ENCODE measurements at places on chromosomes 1 and 21.

GRCh38 chr1:230061801-230062200, 5.2 kb upstream of the GALNT2 start:
- no peak for DNase-seq

DNA sequence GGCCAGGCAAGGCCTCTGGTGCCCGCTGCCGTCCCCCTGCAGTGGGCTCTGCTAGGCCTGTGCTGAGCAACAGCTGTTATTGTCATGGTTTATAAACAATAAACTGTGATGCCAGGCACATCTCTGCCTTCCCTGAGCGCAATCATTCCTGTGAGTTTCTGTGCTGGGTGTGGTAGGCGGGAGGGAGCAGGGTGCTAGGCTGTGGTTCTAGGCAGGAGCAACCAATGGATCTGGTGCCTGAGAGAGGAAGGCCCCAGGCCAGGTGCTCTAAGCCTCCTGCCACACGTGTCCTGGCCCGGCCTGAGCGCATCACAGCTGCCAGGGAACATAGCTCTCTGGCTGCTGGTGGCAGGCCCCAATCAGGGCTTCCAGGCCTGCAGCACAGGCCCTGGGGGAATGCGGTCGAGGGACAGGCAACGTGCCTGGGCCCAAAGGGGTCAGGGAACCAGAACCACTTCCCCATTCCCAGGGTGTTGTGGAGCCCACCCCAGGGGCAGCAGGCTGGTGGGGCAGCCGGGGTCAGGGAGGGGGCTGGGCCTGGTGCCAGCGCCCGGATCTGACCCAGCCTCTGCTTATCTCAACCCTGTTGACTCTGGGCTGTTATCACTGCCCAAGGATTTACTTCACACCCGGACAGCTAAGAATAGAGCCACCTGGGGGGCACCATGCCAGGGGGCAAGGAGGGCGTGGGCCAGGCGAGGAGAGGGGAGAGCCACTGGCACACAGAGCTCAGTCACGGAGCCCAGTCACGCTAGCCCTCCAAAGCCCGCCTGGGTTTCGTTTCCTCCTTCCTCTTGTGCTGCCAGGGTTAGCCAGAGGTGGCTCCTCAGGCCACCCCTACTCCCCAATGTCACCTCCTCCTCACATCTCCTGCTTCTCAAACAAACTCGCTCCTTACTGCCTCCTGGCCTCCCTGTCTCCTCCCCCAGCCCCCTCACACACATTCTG, 11.5 kb downstream of the TRIM46 start:
- no peak for DNase-seq

GRCh38 chr1:92210701-92211100, 7.0 kb upstream of the C1orf146 start:
- no peak for DNase-seq

DNA sequence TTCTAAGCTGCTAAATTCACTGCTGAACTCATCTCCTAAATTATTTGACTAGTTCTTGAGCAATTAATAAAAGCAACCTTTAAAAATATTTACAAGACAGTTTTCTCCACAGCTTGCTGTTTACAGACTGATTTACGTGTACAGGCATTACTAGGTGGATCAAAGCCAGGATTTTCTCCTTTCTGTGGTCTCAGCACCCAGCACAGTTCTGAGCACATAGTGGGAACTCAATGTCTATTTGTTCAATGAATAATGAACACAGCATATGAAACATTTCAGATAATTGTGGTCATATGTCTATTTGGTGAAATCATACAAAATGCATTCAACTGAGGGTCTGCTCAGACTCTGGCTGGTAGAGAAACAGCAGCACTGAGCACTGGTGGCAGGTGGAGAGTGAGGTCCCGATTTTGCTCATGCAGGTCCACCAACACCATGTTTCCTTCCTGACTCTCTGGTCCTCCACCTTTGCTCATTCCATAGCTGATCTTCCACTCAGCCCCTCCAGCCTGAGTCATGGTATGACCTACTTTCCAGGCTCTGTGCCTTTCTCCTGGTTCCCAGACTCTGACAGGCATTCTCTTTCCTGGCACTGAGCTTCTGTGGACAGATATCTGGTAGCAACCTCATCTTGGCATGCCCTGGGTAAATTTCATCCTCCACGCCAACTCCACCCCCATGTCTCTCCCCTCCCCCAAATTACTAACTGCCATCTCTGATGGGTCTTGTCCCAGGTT, 311.3 kb downstream of the TGFB2 start:
- no peak for DNase-seq

GRCh38 chr1:89081005-89081404, 16.0 kb upstream of the GBP1 start:
- DNase-seq, result no peak

DNA sequence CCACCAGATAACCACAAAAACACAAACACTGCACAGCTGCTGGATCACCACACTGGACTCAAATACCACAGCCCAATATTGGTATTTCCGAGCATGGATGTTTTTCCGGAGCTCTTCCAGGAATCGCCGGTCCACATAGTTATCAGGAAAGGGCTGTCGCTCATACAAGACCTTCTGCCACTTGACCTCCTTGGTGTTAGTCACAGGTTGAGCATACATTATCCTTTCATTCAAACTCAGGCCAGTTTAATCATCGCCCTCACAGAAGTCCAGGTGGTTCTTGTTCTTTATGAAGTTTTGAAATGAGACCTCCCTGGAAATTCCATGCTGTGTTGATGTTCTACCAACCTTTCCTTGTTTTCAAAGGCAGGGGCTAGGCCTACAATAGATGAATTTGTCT, 1.5 kb downstream of the PIGC start:
- DNase-seq, result no peak

DNA sequence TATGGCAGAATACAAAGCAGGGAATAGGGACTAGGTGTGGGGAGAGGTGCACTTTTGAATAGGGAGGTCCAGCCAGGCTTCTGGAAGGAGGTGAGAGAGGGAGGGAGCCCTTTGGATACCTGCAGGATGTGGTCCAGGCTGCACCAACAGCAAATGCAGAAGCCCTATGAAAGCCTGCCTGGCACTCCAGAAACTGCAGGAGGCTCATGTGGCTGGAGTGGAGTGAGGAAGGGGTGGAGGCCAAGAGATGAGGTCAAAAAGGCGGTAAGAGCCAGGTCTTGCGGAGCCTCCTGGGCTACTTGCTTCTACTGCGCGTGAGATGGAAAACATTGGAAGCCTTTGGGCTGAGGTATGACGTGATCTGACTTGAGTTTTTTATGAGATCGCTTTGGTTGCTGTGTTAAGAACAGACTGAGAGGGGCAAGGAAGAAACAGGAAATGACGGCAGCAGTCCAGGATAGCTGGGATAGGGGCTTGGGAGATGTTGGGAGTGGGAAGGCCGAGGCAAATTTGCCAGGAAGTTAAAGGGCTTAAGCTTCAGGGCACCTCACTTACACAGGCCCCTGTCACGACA, 4.4 kb upstream of the BATF3 start:
- no peak for DNase-seq

DNA sequence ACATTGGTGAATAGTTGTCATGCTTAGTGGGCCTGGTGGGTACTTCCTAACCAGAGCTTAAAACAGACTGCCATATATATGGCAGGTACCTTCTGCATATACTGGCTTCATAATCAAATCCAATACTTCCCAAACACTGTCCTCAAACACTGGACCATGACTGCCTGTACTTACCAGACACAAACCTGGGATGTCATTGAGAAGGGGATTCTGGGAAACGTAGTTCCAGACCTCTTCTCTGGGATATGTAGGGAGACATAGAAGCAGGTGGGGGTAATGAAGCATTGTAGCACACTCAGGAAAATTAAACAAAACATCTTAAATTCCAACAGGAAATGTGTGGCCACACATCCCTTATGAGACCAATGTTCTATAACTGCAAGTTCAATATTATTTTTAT, 76.5 kb upstream of the ADAMTS5 start:
- no peak for DNase-seq

DNA sequence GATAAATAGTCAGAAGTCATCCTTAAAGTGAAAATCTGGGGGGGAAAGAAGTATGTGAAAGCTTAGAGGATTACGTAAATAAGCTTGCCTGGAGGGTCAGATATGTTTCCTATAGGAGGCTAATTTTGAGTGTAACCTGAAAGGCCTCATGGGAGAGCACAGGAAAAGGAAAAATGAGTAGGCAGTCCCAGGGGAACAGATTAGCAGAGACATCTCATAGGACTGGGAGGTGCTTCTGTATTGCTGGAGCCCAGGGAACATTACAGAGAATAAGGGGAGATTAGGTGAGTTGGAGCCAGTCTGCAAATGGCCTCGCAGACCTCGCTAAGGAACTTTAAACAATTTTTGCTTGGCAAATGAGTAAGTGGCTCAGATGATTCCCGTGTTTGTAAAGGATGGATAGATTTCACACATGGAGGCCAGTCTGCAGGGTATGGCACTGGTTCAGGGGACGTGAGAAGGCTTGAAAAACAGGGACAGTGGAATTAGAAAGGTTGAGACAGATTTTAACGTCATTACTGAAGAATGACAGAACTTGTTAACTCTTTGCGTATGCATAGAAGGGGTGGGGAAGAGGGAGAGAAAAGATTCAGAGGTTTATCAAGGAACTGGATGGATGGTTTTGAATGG, 149.1 kb downstream of the GREM2 start:
- DNase-seq, result no peak

- DNase-seq, result no peak
Observed at GRCh38 chr1:100955322-100955721, 59.4 kb downstream of the SLC30A7 start.

- DNase-seq, result no peak
Observed at GRCh38 chr1:113742515-113742914, 16.8 kb downstream of the PHTF1 start.

GRCh38 chr1:217393896-217394295, 237.0 kb downstream of the GPATCH2 start:
- no peak for DNase-seq

DNA sequence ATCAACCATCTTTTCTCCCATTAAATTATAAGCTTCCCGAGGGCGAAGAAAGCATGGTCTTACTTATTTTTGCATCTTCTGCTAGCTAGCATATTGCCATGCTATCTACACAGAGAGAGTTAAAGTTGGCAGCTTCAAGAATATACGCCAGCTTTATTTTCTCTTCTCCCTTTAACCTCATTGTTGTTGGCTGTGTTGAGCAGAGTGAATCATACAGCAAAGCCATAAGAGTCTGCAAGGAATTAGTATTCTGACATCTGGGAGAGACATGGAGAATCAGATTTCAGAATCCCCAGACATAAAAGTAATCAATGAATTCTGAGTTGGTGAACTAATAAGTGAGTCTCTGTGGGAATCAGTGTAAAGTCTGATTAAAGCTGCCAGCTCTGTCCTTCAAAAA, 649.6 kb upstream of the PTBP2 start:
- no peak for DNase-seq

GRCh38 chr1:160084771-160085321, 3.5 kb downstream of the KCNJ9 start:
- no peak for DNase-seq

- no peak for DNase-seq
Observed at GRCh38 chr1:46190539-46190938, 7.7 kb downstream of the POMGNT1 start.

DNA sequence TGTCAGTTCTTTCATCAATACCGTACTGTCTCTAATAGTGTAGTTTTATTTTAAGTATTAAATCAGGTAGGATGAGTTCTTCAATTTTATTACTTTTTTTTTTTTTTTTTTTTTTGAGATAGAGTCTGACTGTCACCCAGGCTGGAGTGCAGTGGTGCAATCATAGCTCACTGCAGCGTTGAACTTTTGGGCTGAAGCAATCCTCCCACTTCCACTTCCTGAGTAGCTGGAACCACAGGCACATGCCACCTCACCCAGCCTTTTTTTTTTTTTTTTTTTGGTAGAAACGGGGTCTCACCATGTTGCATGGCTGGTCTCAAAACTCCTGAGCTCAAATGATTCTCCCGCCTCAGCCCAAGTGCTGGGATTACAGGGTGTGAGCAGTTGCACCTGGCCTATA, 44.3 kb downstream of the INAVA start:
- no peak for DNase-seq

- no peak for DNase-seq
Observed at GRCh38 chr1:19793360-19794046, 6.2 kb downstream of the TMCO4 start.

- no peak for DNase-seq
Observed at GRCh38 chr21:16741141-16741665, 771.6 kb upstream of the CXADR start.

- no peak for DNase-seq
Observed at GRCh38 chr1:226046240-226046639, 16.3 kb upstream of the H3-3A start.
